ENCODE measurements at places on chromosomes 4 and X. TPM values are rescaled to one million over a fixed set of nuclear protein-coding genes. Genes with fewer than 3 reads are reported as not detected.

The GABRE gene
- total RNA-seq, result 20.8 TPM

The TCP11X1 gene
- not detected for total RNA-seq

The APBB2 gene
- total RNA-seq, result 83.8 TPM

The TMEM156 gene
- total RNA-seq, result not detected

The LUZP4 gene
- total RNA-seq, result not detected

The OSTC gene
- 319 TPM for total RNA-seq

The CFAP99 gene
- not detected for total RNA-seq

The GPR50 gene
- not detected for total RNA-seq

The SPANXA1 gene
- total RNA-seq, result not detected

The AGTR2 gene
- not detected for total RNA-seq

The NLGN3 gene
- total RNA-seq, result 0.63 TPM

The REPS2 gene
- not detected for total RNA-seq

The SORBS2 gene
- 0.32 TPM for total RNA-seq

The TMSB15A gene
- 1.4 TPM for total RNA-seq

The NRK gene
- not detected for total RNA-seq

The CT45A5 gene
- not detected for total RNA-seq

The EGF gene
- 0.13 TPM for total RNA-seq

The GAGE13 gene
- not detected for total RNA-seq

The HTN1 gene
- not detected for total RNA-seq

The HPRT1 gene
- 11.8 TPM for total RNA-seq

The EVC2 gene
- 8.0 TPM for total RNA-seq

The MID1 gene
- total RNA-seq, result 5.6 TPM

The HDX gene
- total RNA-seq, result 2.3 TPM

The PAK3 gene
- total RNA-seq, result not detected

The ZC4H2 gene
- total RNA-seq, result 3.2 TPM

Measured in GM23248 (cell line).